ENCODE measurements at places on chromosomes 16 and 17. TPM values are rescaled to one million over a fixed set of nuclear protein-coding genes. Genes with fewer than 3 reads are reported as not detected.

The CEP295NL gene
- total RNA-seq: 0.48 TPM

The BRD7 gene
- 62.1 TPM for total RNA-seq

The CLEC19A gene
- total RNA-seq: 0.11 TPM

The CCR7 gene
- 0.94 TPM for total RNA-seq

The P2RX5 gene
- total RNA-seq: 27.4 TPM

The AATK gene
- 0.78 TPM for total RNA-seq

The G6PC3 gene
- total RNA-seq: 163 TPM
